ENCODE measurements at places on chromosomes 5 and 9.

- DNase-seq, result peak; percentile 69
Observed at GRCh38 chr5:38556088-38556598, 303 bp downstream of the LIFR start.

- DNase-seq, result no peak
Observed at GRCh38 chr5:51889703-51890102, 506.5 kb downstream of the ISL1 start.

GRCh38 chr5:134510970-134511795 is 14.3 kb upstream of the JADE2 start:
- no peak for DNase-seq

GRCh38 chr5:137372016-137372772 is 126.9 kb downstream of the SPOCK1 start:
- DNase-seq, result no peak

DNA sequence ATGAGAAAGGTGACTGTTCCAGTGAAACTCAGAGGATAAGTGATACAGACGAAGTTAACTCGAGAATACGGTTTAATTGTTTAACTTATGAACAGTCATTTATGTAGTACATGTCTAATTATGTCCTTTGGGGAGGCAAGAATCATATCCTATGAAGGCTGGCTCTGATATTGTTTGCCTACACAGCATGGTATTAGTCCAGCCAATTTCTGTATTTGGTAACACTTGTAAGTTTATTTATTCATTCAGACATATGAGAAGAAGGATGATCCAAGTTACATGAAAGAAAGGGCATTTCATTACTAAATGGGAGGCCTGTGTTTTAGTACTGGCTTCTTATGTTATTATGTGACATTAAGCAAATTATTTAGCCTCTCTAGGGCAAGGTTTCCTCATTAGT is 199.7 kb downstream of the NNT start:
- DNase-seq, result no peak

DNA sequence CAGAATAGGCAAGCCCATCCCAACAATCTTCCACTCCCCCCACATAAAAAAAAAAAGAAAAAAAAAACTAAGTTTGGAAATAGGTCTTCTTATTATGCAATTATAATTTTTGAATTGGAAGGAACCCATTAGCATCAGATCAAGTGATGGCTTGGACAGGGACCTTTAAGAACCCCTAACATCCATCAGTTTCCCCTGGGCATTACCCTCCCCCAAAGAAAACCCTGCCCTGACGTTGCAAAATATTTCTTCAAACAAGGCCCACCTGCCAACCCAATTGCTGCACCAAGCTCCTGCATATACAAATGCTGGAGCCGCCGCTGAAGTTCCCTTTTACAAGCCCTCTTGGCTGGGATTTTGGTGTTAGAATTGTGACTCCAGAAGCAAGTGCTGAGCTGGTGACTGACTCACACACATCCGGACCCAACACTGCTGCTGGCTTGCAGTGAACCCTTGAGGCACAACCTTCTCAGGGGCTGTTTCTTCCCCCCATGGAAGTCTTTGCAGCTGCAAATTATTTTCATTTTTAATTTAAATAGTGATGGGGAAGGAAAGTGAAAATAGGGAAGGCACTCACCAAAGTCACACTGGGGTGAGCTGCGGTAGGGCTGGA is 56.1 kb upstream of the AFAP1L1 start:
- DNase-seq, result no peak

- DNase-seq, result no peak
Observed at GRCh38 chr5:143569213-143569701, 165.8 kb upstream of the NR3C1 start.

DNA sequence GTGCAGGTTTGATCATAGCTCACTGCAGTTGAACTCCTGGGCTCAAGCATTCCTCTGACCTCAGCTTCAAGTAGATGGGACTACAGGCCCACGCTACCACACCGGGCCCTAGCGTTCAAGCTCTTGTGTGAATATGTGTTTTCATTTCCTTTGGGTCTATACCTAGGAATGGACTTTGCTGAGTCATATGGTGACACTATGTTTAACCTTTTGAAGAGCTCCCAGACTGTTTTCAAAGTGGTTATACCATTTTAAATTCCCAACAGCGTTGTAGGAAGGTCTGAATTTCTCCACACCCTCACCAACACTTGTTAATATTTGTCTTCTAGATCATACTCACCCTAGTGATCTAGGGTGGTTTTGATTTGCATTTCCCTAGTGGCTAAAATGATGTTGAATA is 33.5 kb downstream of the FAF2 start:
- no peak for DNase-seq

GRCh38 chr9:93189369-93190132 is 5.6 kb downstream of the WNK2 start:
- DNase-seq, result no peak

GRCh38 chr9:98825414-98825813 is 17.9 kb downstream of the GALNT12 start:
- DNase-seq, result no peak

GRCh38 chr5:148730270-148730669 is 75.9 kb upstream of the HTR4 start:
- DNase-seq, result no peak

DNA sequence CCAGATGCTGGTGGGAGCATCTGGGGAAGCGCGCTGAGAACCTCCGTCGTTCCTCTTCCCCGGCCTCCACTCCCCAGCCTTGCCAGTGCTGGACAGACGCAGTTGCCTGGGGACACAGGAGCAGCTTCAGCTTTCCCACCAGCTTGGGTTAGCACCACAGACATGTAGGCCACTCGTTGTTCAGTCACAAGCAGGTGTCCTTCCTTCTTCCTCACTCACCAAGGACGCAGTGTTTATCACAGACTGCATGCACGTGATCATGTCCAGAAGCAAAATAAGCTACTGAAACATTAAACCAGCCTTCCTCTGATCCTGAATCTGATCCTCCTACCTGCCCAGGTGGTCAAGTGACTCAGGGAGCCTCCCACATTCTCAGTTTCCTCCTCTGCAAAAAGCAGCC is 232.9 kb downstream of the SYK start:
- DNase-seq, result peak; percentile 35

- DNase-seq, result no peak
Observed at GRCh38 chr5:93342563-93343061, 238.4 kb downstream of the NR2F1-AS1 start.

All from suprapubic skin (tissue), 4 donors.